ENCODE measurements at places on chromosomes 16 and 17. TPM values are rescaled to one million over a fixed set of nuclear protein-coding genes. Genes with fewer than 3 reads are reported as not detected.

Gene MYH2
- polyA plus RNA-seq: not detected

Gene TADA2A
- polyA plus RNA-seq: 11.6 TPM

Gene NLGN2
- 0.23 TPM for polyA plus RNA-seq

Gene KRT24
- polyA plus RNA-seq: not detected

Gene PRCD
- 5.0 TPM for polyA plus RNA-seq

Gene ALDH3A1
- 0.11 TPM for polyA plus RNA-seq

Gene AIPL1
- not detected for polyA plus RNA-seq
